ENCODE measurements at places on chromosomes 6 and 20.

DNA sequence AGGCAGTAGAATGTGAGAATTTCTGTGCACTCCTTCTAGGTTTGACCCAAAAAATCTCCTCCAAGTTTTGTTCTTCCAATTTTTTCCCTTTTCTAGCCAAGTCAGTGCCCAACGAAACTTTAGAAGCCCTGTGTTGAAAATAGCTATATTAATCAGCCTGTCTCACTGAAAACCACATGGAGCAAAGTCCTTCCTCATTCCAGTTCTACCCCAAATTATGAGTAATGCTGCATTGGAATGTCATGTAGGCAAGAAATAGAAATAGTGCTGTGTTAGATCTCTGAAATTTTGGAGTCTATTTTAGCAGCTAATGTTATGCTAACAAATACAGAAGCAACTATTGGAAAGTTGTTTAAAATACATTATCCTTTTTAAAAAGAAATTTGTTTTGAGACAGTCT, 725.5 kb downstream of the TBC1D32 start:
- H3K36me3 ChIP-seq: no peaks in the 10 kb centered on the region
- no peaks in the 10 kb centered on the region for H3K4me1 ChIP-seq
- DNase-seq: no peak
- no peak overlapping the region for H3K27ac ChIP-seq
- H3K4me3 ChIP-seq: no peak overlapping the region
- no peaks in the 10 kb centered on the region for H3K27me3 ChIP-seq

DNA sequence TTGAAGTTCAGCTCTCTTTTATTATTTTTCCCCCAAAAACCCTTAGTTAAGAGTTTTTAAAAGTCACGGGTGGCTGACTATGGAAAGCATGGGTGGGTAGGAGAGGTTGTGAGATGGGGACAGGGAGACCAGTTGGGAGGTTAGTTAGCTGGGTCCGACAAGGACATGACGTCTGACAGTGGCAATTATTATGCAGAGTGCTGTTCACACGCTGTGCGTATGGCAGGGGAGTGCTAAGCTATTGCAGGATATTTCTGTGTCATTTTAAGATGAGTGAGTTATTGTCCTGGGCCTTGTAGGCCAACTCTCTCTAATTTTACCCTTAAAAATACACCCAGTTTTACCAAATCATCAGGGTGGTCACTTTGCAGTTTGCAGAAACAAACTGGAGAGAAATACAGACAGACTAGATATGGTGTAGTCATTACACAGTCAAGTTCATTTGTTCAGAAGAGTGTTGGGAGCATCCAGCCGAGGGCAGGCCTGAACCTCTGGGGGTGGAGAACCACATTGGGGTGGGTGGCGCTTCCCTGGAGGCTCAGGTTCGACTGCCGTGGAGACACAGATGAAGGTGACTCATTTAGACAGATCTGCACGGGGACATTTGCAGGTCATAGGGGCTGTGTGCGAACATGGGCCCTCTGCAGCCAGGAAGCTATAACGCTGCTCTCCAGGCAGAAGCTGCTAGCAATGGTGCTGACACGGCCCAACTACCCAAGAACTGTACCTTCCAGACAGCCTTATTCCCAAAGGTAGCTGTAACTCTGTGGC, 307.6 kb downstream of the QKI start:
- no peak for DNase-seq
- no peaks in the 10 kb centered on the region for H3K27me3 ChIP-seq
- no peaks in the 10 kb centered on the region for H3K4me1 ChIP-seq
- no peak overlapping the region for H3K4me3 ChIP-seq

DNA sequence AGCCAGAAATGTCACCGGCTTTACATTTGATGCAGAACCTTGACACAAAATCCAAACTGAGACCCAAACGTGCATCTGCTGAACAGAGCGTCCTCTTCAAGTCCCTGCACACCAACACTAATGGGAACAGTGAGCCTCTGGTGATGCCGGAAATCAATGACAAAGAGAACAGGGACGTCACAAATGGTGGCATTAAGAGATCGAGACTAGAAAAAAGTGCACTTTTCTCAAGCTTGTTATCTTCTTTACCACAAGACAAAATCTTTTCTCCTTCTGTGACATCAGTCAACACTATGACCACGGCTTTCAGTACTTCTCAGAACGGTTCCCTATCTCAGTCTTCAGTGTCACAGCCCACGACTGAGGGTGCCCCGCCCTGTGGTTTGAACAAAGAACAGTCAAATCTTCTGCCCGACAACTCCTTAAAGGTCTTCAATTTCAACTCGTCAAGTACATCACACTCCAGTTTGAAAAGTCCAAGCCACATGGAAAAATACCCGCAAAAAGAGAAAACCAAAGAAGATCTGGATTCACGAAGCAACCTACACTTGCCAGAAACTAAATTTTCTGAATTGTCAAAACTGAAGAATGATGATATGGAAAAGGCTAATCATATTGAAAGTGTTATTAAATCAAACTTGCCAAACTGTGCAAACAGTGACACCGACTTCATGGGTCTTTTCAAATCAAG, 108.4 kb downstream of the RTN4IP1 start:
- peaks cover 51% of the 10 kb centered on the region for H3K4me1 ChIP-seq
- peak overlapping the region; percentile 84 for H3K4me3 ChIP-seq
- no peaks in the 10 kb centered on the region for H3K27me3 ChIP-seq
- DNase-seq: peak; percentile 82

GRCh38 chr6:163099621-163100171, 314.8 kb upstream of the QKI start:
- H3K27me3 ChIP-seq: peaks cover 4% of the 10 kb centered on the region
- H3K36me3 ChIP-seq: no peaks in the 10 kb centered on the region
- no peak overlapping the region for H3K4me3 ChIP-seq
- no peaks in the 10 kb centered on the region for H3K4me1 ChIP-seq
- no peak for DNase-seq

GRCh38 chr20:4112481-4113421, 97.4 kb upstream of the RNF24 start:
- no peak overlapping the region for H3K4me3 ChIP-seq
- peaks cover 28% of the 10 kb centered on the region for H3K27me3 ChIP-seq

GRCh38 chr20:46963758-46964617, 69.3 kb downstream of the EYA2 start:
- no peaks in the 10 kb centered on the region for H3K36me3 ChIP-seq
- DNase-seq: no peak

DNA sequence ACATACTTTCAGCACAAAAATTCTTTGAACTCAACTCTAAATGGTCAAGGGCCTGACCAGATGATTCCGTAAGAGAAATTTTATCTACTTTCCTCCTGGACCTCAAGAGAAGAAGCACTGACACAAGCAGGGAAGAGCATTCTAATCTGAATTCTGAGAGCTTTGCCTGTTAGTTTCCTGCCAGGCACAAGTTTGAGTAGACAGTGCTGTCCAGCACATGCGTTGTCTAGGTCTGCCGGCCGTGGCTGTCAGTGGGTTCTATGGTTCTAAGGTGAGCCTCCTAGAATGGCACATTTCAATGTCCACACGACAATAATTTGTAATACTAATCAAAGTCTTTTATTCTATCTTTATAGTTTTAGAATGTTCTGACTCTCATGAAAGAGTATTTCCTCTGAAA, 91.9 kb downstream of the RFPL4B start:
- H3K27ac ChIP-seq: no peak overlapping the region
- no peaks in the 10 kb centered on the region for H3K27me3 ChIP-seq
- no peaks in the 10 kb centered on the region for H3K36me3 ChIP-seq

DNA sequence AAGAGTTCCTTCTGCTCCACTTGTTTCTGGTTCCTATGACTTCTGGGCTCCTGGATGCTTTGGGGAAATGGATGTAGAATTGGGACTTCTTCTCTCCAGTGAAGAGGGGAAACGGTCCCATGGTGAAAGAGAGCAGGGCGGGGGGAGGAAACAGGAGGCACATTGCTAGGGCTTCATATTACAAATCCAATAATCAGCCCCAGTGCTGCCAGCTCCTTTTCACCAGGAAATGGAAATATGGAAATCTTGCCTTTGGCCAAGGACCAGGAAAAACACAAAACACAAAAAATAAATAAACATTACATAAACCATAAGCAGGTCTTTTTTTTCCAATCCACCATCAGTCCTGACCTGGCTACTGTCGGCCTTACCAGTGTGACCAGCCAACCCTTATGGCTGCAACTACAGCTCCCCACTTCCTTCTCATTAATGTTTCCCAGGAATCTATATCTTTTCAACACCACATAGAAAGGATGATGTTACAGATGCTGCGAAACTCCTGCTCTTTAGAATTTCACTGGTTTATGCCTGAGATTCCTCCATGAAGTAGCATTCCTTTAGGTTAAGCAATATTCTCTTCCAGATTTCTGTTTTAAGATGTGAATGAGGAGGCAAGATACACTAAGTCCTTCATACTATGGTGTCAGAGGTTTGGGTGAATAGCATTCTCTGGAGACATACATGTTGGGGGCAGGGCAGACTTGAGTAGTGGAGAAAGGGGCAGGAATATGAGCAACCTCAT, 2.0 kb downstream of the PI3 start:
- H3K4me1 ChIP-seq: no peaks in the 10 kb centered on the region
- no peaks in the 10 kb centered on the region for H3K36me3 ChIP-seq
- H3K27me3 ChIP-seq: no peaks in the 10 kb centered on the region
- no peak for DNase-seq

GRCh38 chr6:1651362-1651761, 41.6 kb downstream of the FOXC1 start:
- no peaks in the 10 kb centered on the region for H3K4me1 ChIP-seq
- H3K36me3 ChIP-seq: no peaks in the 10 kb centered on the region
- no peak overlapping the region for H3K27ac ChIP-seq
- no peak for DNase-seq
- no peak overlapping the region for H3K4me3 ChIP-seq

GRCh38 chr6:37608587-37608986, 89.1 kb downstream of the MDGA1 start:
- no peak overlapping the region for H3K4me3 ChIP-seq
- DNase-seq: no peak
- no peaks in the 10 kb centered on the region for H3K4me1 ChIP-seq
- H3K27me3 ChIP-seq: peaks cover 3% of the 10 kb centered on the region
- H3K36me3 ChIP-seq: no peaks in the 10 kb centered on the region

DNA sequence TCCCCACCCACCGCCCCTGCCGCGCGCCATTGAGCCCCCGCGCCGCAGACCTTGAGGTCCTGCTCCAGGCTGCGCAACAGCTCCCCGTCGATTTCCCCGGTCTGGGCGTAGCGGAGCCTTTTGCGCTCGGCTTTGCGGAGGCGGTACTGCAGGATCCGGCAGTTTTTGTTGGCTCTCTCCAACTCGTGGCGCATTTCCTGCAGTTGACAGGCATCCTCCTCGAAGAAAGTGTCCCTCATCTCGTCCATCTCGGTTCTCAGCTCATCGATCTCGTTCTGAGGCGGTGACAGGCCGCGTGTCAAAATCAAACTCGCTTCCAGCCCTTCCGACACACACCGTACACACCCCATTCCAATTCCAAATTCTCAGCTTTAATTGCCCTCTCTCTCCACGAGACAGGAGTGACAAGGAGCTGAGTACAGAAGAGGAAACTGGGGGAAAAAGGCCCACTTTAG, 4.3 kb downstream of the MTCL3 start:
- peak overlapping the region; percentile 56 for H3K4me3 ChIP-seq
- H3K27me3 ChIP-seq: peaks cover 17% of the 10 kb centered on the region
- peaks cover 35% of the 10 kb centered on the region for H3K4me1 ChIP-seq
- peak; percentile 48 for DNase-seq
- no peak overlapping the region for H3K27ac ChIP-seq
- no peaks in the 10 kb centered on the region for H3K36me3 ChIP-seq

GRCh38 chr6:72035966-72036365, 149.6 kb downstream of the RIMS1 start:
- H3K27ac ChIP-seq: no peak overlapping the region
- H3K27me3 ChIP-seq: no peaks in the 10 kb centered on the region
- no peak for DNase-seq

GRCh38 chr20:35917077-35917476, 37.2 kb downstream of the SCAND1 start:
- H3K4me3 ChIP-seq: no peak overlapping the region
- H3K27ac ChIP-seq: no peak overlapping the region
- H3K4me1 ChIP-seq: no peaks in the 10 kb centered on the region
- DNase-seq: no peak
- peaks cover 84% of the 10 kb centered on the region for H3K36me3 ChIP-seq
- H3K27me3 ChIP-seq: no peaks in the 10 kb centered on the region

DNA sequence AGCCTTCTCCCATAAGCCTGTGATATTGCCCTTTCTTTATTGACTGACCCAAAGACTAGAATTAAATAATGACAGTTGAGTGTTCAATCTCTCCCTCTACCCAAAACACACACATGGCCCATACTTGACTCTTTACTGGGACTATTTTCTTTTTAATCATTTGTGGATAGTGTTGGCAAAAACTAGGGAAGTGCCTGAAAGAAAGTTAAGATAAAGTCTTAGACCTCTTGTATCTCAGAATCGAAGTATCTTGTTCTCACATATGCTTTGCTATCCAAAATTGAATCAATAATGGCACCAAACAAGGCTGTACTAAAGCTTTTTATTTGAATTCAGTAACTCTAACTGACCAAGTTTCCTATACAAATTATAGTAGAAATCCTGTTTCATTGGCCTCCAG, 19.0 kb downstream of the TMEM244 start:
- no peaks in the 10 kb centered on the region for H3K36me3 ChIP-seq
- H3K27ac ChIP-seq: no peak overlapping the region
- H3K27me3 ChIP-seq: no peaks in the 10 kb centered on the region

DNA sequence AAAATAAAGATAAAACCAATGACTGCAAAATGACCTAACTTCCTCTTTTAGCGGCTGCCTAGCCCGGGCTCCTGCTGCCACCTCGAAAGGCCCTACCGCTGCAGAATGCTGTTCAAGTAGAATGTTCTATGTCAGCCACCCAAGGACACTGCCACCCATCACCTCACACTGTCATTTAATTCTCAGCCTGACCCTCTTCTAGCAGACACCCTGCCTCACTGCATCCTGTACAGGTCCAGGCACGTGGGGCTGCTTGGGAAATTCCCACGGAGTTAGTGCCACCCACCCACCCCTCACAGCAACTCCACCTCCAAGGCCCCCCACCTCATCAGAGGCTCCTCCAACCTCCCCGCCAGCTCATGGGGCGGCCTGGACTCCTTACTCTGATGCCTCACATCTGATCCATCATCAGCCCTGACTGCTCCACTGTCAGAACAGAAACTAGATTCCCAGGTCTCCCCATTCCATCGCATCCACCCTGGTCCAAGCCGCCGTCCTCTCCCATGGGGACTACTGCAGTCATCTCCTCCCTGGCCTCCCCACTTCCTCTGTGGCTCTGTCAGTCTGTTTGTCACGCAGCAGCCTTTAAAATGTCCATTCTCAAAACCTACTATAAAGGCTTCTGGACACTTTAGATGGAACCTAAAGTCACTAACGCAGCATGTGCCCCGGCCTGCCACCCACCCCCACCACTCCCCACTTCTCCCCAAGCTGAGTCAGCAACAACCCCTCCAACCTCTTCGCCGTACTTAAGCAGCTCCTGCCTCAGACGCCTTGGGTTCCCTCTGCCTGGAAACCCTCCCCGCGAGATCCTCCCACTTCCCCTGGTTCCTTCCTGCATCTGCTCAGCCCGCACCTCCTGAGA, 17.0 kb downstream of the NFATC2 start:
- peaks cover 67% of the 10 kb centered on the region for H3K4me1 ChIP-seq
- peak; percentile 67 for DNase-seq
- H3K27me3 ChIP-seq: no peaks in the 10 kb centered on the region
- peak overlapping the region; percentile 19 for H3K4me3 ChIP-seq
- peak overlapping the region; percentile 76 for H3K27ac ChIP-seq
- peaks cover 35% of the 10 kb centered on the region for H3K36me3 ChIP-seq

Data from T-cell (primary cell).